ENCODE measurements at places on chromosomes 3 and 15.

GRCh38 chr15:94229591-94230369 lies 1.6 kb upstream of the MCTP2 start:
- DNase-seq, result no peak

DNA sequence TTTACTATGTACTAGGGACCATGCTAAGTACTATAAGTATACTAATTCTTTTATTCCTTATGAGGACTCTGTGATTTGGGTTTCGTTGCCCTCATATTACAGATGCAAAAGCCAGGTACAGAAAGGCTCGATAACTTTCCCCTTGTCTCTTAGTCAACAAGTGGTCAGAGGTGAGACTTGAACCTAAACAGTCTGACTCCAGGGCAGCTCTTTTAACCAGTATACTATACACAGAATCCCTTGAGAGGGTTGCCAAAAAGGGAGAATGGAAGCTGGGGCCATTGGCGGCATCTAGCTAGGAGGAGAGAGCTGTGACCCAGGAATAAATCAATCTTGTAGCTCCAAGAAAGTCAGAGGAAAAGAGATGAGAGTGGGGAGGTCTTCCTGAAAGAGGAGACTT lies 92.4 kb downstream of the TOP2B start:
- DNase-seq, result no peak

- DNase-seq, result no peak
Measured at GRCh38 chr3:197331131-197331530, 32.7 kb upstream of the DLG1 start.

DNA sequence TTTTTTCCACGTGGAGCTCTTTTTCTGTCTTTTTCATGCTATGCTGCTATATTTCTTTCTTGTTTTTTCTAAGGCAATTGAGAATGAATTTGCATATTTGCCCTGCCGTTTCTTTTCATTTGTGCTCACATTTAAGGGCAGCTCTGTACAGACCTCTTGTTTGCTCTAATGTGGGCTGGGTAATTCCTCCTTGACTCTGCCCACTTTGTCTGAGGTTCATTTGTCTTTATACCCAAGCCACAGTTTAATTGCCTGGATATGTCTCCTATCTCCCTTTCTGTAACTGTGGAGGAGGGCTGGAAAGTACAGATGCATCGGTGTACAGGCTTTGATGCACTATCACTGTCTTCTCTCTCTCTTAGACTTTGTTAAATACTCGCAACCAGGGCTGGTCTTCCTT lies 195.9 kb downstream of the EPHB1 start:
- no peak for DNase-seq

- no peak for DNase-seq
Measured at GRCh38 chr3:194212845-194213331, 76.9 kb downstream of the HES1 start.

DNA sequence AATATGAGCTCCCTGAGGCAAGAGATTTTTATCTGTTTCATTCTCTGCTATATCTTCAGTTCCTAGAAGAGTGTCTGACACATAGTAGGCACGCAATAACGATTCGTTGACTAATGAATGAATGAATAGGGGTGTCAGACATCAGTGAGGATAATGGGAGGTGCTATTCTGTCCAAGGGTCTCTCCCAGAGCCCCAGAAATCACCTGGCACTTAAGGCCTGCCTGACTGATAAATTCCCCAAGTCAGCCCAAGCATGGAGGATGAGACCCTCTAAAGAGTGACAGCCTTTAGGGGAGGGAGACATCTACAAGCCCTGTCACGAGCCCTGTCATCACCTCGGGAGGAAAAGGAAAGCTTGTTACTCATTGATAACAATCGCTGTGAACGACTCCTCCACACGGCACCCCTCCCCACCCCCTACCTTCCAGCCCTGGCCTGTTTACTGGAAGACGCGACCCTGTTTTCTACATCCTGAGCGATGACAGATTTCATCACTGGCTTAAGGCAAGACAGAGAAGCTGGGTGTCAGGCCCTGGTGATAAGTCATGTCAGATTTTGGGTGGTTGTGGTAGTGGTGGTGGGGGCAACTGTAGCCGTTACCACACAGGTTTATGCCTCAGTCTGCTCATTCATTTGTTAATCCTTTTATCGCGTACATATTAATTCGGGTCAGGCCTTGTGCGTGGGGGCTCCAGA lies 23.1 kb downstream of the BHLHE40 start:
- no peak for DNase-seq

GRCh38 chr15:35061161-35061824 lies 23.8 kb downstream of the NANOGP8 start:
- no peak for DNase-seq

DNA sequence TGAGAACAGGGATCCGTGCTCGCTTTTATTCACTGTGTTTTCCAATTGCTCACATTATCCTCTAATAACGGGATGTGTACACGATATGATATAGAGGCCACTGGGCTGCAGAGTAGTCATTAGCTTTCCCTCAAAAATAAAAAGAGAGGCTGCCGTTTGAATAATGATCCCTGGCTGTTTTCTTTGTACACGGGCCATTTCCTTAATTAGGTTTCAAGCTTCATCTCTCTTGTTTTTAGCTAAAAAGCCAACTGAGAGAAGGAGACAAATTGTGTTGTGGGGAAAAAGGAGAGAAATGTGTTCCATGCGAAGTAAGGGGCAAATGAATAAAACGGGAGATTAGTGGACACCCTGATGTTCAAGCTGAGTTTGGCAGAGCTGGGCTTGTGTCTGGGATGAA lies 174.2 kb downstream of the CACNA2D3 start:
- no peak for DNase-seq

DNA sequence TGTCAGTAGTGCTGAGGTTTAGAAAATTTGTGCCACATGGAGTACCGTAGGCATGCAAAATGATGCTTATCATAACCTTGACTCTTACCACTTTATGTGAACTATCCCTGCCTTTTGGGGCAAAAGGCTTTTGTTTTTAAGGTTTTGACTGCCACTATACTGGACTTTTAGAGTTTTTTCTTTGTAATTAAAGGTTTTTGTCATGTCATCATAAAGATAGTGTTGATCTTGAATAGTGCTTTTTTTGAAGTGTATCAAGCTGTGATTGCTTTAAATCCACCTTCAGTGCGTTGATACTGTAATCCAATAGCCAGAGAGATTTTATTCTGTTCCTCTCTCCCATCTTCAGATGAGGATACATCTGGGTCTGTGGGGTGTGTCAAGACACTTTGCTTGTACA lies 172.9 kb downstream of the ITPR1 start:
- DNase-seq, result no peak

All from midbrain (tissue), 1 donor.